ENCODE measurements at places on chromosomes 2 and 18.

GRCh38 chr2:75166491-75166890, 32.8 kb downstream of the TACR1 start:
- DNase-seq = no peak

- peak; percentile 77 for DNase-seq
Measured at GRCh38 chr2:112733456-112733855, 12.6 kb downstream of the NT5DC4 start.

DNA sequence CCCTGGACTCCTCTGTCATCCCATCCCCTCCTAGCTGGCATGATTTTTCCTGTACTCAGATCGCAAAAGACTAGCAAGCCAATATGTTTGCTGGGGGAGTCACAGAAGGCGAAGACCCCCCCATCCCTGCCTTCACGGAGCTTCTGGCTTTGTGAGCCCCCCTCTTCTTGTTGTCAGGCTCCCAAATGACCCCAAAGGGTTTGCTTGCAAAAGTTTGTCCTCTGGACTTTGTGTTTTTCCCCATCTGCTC, 169.9 kb downstream of the SMAD7 start:
- DNase-seq = no peak

DNA sequence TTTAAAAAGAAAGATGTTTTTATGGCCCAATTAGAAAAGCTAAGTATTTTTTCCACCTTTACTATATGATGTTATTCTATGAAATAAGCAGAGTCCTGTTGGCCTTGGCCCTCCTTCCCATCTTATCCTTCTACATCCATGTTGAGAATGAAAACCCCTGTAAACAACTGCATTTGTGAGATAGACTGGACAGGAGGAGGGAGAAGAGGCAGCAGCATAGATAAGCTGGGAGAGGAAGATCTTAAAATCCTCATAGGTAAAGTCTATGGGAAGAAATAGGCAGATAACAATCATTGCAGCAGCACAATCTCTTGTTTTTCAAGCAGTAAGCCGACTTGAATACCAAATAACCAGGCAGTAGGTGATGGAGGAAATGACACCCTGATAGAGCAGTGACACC, 207.6 kb upstream of the PARD3B start:
- DNase-seq = no peak

DNA sequence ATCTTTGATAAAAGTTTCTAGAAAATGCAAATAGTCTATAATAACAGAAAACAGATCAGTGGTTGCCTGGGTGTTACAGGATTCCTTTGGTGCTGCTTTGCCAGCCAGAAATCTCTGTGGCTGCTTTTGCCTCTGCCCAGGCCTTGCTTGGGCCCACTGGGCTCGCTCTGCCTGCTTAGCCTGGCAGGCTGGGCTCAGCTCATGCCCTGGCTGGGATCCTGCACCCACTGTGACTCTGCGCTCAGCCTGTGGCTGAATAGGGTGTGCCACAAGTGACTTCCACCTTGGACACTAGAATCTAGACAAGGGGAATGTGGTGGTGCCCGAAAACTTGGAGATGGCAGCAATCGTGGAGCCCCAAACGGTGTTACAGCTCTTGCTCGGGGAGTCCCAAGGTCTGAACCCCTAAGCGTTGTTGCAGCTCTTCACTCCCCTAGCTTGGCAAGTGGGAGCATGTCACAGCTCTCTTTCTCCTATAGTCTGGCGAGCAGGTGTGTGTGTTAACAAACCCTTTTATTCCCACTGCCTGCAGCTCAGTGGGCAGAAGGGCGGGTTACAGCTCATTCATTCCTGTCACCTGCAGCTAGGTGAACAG, 50.9 kb downstream of the FBXO48 start:
- no peak for DNase-seq

GRCh38 chr18:52869942-52870907, 530.2 kb downstream of the DCC start:
- no peak for DNase-seq

- no peak for DNase-seq
Measured at GRCh38 chr2:34844629-34845028, 1245.5 kb upstream of the FAM98A start.

DNA sequence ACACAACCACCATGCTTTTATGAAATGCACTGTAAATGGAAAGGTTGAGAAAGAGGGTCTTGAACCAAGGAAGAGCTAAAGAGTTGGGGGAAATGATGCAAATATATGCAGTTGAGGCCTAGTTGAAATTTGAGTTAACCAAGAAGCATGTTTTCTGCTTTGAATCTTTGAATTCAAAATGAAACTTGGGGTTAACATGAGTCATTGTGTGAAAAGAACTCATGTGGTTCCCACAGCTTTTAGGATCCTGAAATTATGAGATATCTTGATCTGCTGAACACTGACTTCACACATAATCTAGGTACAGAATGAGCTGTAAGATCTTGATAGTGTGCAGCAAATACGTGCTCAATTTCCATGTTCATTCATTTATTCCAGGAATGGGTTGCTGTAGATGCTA, 422.9 kb upstream of the TRIB2 start:
- no peak for DNase-seq

DNA sequence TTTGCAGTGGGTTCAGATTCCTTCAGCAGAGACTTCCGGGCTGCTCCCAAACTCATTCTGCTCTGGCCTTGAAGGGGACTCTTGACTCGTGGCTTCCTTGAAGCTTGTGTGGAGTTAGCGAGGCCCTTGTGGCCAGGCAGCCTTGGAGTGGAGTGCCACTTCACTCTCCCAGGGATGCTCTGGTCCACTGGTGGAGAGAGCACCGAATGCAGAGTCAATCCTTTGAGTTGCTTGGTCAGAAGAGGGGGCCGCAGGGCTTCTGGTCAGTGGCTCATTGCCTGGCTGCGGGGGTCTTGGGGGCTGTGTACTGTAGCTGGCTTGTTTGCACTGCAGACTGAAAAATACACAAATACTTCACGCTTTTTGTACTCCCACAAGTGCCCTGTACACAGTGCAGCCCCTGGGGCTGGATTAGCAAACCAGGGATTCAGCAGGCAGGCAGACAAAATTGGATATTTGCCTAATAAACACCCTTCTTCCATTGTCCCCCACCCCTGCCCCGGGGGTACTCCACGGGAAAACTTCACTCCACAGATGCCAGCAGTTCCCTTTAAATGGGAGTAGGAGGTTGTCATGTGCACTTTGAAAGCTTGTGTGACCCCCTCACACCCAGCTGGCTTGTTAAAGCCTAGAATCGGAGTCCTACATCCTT, 3.2 kb downstream of the GLI2 start:
- DNase-seq = peak; percentile 73

GRCh38 chr2:181787310-181788048, 104.1 kb upstream of the ITPRID2 start:
- DNase-seq = no peak

DNA sequence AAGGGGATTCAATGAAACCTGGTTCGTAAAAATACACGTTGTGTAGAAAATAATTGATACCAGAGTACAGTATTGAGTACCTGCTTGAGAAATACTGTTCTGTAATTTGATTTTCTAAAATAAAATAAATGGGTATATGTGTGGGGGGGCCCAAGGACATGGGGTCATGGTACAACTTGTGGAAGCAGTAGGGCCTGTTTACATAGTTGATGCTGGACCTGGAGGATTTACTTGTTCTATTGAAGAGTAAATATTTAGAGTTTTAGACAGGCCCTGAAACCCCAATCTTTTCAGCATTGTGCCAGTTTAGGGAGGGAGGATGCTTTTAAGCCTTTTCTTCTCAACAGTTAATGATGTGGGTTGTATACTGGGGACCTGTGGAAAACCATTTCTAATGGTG, 11.7 kb downstream of the CERS6 start:
- no peak for DNase-seq

- DNase-seq = no peak
Measured at GRCh38 chr2:162125138-162125537, 26.9 kb downstream of the GCG start.

DNA sequence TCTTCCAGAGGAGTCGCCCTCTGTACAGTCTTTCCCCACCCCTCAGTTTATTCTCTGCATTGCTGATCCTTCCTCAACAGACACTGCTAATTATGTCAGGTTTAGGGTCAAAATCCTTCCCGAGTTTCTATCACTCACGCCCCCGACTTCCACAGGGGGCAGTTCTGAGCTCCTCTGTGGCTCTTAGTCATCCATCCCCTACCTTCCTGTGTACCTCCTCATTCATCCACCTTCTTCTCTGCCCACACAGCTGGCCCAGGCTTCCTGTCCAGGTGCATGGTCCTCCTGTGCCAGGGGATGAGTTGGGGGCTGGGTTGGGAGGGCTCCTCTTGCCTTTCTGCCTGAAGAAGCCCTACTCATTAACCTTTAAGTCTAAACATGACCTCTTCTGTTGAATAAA, 202.9 kb downstream of the ARL4C start:
- no peak for DNase-seq
